ENCODE measurements at places on chromosomes 2 and 18.
A peak's percentile ranks its signal among the peaks of the same experiment; 100 is the strongest.

GRCh38 chr2:162125138-162125537 lies 26.9 kb downstream of the GCG start:
- no peak for DNase-seq

DNA sequence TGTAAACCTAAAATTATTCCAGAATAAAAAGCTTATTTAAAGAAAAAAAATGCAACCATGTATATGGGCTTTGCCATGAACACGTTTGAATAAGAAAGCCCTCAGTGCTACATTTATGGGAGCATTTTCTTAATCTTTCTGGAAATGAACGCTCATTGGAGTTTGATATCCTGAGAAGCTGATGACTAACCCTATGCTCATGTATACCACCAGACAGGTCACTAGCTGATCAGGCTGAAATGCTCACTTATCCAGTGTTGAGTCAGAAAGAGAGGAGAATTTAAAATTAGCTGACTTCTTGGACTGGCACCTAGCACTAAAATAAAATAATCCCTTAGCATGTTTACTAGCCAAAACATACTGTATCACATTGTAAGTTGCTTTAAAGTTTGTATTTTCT lies 254.9 kb upstream of the SIX3 start:
- DNase-seq, result no peak

DNA sequence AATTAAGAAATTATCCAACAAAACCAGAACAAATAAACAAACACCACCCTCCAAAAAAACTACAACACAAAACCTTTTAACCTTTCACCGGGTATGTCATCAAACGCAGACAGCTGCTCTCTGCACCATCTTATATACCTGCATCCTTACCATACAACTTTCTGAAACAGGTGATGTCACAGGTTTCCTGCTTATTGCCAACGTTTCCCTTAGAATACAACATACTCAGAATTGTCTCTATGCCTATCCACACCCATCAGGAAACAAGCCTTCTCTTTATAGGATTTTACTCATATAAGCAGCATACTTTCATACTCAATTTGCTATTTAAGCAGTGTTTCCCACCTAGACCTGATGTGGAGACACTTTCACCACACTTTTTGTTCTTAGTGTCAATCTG lies 181.0 kb downstream of the DYM start:
- no peak for DNase-seq

GRCh38 chr2:74528600-74529356 lies 728 bp downstream of the AUP1 start:
- no peak for DNase-seq

GRCh38 chr2:10235099-10235908 lies 67.4 kb upstream of the HPCAL1 start:
- DNase-seq, result peak; percentile 50

DNA sequence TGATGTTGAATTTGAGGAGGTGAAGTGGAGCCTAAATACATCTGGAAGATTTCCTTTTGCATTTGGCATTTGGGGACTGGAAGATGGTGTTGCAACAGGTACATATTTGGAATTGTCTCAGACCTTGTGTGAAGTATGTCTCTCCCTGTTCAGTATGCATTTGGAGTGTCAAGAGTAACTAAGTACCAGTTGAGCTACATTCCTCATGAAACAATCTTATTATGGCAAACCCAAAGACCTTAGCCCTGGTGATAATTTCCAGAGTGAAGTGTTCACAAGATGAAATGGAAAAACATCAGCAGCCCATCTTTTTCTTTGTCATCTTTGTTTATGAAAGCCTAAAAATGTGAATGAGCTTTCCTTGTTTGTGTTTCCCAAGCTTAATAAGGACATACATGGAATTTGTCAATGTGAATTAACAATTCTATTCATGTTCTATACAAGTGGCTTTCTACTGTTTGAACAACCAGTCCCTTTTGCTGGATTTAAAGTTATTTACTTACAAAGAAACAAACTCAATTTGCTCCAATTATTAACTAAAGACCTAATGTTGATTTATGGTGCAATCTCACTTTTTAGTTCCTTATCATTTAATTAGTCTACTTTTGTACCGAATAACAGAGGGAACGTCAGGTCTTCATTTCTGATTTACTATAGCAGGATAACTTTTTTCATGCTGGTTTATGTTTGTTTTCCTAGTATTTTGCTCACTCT lies 42.1 kb upstream of the PPP1R1C start:
- DNase-seq, result no peak

Measured in suprapubic skin (tissue), 4 donors.